ENCODE measurements at places on chromosomes 11 and 22. TPM values are rescaled to one million over a fixed set of nuclear protein-coding genes. Genes with fewer than 3 reads are reported as not detected.

Gene UCP3
- 1.8 TPM for total RNA-seq

Gene KCNJ11
- total RNA-seq, result not detected

GRCh38 chr22:38694049-38694448, 6.7 kb downstream of the JOSD1 start:
- DNase-seq, result no peak

Gene ISX
- total RNA-seq, result not detected

- DNase-seq, result no peak
Observed at GRCh38 chr11:118903204-118904015, 19.7 kb downstream of the CXCR5 start.

DNA sequence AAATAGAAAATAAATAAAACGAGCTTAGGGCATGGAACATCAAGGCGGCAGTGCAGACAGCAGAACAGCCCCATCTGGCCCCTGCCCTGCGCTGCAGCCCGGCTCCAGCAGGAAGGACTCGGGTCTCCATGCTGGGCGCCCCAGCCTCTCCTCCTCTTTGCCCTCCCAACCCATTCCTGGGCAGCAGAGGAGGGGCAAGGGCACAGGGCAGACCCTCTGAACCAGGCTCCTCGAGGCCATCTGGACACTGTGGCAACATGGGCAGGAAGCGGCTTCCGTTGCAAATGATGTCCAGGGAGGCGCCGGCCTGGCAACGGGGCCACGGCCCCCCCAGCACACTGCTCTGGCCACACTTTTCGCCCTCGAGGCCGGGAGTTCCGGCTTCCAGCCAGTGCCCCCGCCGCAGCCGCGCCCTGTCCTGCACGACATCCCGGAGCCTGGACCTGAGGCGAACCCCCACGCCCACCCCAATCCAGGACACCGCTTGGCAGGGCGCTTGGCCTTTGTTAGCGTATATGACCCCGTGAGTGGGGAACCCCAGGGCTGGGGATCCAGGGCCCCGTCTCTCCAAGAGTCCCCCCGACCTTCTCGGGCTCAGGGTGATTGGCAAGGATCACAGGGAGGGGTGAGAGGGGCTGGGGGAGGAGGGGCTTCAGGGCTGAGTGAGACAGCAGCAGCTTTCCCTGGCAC, 192.1 kb downstream of the IGLL1 start:
- DNase-seq, result no peak

Gene ACTN3
- total RNA-seq, result not detected

GRCh38 chr22:33564683-33565082, 355.6 kb downstream of the LARGE1 start:
- DNase-seq, result no peak

Gene INS
- not detected for total RNA-seq

DNA sequence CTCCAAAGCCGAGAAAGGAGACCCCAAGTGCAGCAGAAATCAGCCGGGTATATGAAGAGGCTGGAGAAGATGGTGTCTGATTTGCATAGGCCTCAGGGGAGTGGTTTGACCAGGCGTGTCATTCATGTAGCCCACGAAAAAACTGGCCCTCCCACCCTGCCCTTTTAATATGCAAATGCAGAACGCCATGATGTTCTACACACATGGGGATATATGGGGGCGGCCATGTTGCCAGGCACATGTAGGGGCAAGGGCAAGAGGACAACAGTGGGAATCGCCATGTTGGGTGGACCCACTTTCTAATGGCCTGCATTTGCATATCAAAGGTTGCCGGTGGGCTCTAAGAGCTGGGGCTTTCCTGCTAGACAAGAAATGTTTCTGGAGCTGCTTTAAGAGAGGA, 86.4 kb downstream of the ISX start:
- no peak for DNase-seq

Gene TH
- total RNA-seq, result 0.89 TPM

Gene P4HA3
- 6.1 TPM for total RNA-seq

Gene CDC42BPG
- total RNA-seq, result 0.68 TPM

DNA sequence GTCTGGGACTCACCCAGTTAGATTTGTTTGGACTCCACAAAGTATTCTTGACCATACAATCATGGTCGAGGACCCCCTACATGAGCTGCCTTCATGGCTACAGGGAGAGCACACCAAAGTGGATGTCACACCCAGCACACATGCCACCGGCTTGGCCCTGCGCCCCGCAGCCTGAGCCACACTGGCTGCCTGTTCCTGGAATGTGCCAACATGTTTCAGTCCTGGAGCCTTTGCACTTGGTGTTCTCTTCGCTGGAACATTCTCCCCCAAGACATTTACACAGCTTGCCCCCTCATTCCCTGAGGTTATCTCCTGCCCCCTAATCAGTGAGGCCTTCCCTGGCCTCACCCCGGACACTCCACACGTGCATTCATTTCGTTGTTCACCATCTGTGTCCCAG, 46.0 kb downstream of the PPARA start:
- DNase-seq, result no peak

Gene BEST1
- 2.0 TPM for total RNA-seq

DNA sequence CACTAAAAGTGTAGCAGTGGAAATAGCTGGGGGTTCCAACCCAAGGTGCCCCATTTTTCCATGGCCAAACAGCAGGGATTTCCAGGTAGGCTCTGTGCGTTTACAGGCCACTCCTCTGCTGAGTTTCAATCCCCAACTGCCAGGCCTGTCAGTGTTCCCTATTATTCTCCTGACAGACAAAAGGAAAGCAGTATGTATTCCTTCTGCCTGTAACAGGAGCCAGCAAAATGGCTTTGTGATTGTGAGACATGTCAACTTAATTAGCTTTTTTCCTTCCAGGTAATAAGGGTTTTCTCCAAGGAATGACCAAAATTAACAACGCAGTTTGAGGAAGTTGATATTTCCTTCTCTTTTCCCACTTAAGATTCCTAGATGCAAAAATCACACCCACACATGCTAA, 277.1 kb upstream of the MPPED2 start:
- DNase-seq, result no peak

GRCh38 chr22:33095661-33096060, 37.5 kb upstream of the SYN3 start:
- no peak for DNase-seq

DNA sequence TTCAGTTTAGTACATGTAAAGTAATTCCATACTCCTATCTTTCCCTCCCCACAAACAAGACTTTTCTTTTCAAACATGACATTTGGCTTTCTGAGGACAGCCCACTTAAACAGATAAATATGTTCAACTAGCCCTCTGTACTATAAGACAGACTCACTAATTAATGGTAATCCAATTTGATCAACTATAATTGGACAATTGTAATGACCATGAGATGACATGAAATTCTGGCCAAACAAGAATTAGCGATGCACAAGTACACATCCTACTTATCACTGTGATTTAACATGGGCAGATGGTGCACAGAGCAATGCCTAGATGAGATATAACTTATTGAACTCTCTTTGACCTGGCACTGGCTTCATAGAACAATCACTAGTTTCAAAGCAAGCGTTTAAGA, 1033.7 kb upstream of the CCDC90B start:
- no peak for DNase-seq

DNA sequence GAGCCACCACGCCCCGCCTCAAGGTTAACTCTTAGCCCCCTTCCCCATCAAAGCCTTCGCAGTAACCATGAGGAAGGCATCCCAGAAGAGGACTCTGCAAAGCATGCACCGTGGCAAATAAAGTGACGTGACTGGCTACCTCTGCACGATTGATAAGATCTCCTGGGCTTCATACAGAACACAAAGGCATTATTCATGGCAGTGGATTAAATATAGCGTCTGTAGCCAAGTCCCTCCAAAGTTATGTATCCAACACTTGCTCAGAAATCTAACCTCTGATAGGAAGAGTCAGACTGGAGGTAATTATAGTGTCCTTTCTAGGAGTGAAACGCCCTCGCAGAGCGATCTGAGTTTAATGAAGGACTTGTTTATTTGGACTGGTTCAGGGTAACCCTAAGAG, 22.4 kb downstream of the CPT1A start:
- no peak for DNase-seq

DNA sequence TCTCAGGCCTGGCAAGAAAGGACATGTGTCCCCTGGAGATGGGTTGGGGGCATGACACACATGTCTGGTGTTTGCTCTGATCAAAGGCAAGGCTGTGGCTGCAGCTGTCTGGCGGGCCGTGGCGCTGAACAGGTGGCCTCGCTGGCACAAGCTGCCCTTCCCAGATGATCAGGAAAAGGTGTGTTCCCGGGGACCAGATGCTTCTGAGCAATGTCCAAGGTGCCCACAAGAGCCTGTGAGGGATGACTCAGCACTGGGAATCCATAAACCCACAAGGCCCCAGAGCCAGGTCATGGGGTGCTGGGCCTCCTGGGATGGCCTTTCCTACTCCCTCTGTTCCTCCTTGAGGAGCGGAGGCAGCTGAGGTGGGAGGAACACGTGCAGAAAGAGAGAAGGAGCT, 9.7 kb upstream of the LRP5 start:
- no peak for DNase-seq

DNA sequence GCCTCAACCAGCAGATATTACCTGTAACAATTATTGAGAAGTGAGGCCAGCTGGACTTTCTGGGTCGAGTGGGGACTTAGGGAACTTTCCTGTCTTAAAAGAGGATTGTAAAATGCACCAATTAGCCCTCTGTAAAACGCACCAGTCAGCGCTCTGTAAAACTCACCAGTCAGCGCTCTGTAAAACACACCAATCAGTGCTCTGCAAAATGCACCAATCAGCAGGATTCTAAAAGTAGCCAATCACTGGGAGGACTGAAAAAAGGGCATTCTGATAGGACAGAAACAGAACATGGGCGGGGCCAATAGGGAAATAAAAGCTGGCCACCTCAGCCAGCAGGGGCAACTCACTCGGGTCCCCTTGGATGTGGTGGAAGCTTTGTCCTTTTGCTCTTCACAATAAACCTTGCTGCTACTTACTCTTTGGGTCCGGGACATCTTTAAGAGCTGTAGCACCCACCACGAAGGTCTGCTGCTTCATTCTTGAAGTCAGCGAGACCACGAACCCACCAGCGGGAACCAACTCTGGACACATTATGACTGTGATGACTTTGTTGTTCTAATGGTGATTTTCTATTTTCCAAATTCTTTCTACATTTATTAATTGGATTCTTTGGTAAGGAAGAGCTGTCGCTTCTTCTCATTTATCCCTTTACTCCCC, 40.2 kb upstream of the FGF3 start:
- no peak for DNase-seq

DNA sequence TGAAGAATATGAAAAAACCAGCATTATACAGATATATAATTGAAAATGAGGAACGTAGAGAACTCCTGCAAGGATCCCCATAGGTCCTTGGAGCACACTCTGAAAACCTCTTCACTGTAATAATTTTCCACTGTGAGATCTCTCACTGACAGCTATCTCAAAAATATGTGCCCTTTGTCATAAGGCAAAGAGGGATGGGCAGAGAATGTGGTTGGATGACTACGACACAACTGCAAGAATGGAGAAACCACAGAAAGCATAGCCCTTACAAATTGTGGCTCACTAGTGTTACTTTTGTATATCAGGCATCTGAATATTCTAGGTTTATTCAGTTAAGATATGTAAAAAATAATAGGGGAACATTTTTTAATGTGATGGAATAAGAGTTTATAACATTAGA, 7.9 kb upstream of the CTSC start:
- DNase-seq, result no peak
